Urinary bladder (tissue), 4 donors: ENCODE measurements at places on chromosomes 16 and 17.

DNA sequence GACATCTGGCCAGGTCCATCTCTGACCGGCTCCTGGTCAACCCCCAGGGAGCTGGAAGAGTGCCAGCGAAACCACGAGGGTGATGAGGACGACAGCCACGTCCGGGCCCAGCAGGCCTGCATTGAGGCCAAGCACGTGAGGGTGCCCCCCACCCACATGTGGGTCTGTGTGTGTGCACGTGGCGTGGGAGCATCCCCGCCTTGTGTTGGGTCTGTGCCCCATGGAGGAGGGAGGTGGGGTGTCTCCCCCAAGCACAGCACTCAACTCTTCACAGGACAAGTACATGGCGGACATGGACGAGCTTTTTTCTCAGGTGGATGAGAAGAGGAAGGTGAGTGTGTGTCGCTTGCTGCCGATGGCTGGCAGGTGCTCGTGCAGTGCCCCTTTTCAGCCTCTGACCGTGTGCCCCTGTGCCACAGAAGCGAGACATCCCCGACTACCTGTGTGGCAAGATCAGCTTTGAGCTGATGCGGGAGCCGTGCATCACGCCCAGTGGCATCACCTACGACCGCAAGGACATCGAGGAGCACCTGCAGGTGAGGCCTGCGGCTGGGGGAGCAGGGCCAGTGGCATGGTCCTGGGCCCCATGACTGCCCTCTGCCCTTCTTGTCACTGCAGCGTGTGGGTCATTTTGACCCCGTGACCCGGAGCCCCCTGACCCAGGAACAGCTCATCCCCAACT, 1.7 kb downstream of the STUB1 start:
- DNase-seq: no peak

GRCh38 chr17:34151102-34151501, 104.0 kb upstream of the CCL2 start:
- no peak for DNase-seq

- DNase-seq: no peak
These were observed 409.6 kb downstream of the SOX9 start for GRCh38 chr17:72530454-72530853.

DNA sequence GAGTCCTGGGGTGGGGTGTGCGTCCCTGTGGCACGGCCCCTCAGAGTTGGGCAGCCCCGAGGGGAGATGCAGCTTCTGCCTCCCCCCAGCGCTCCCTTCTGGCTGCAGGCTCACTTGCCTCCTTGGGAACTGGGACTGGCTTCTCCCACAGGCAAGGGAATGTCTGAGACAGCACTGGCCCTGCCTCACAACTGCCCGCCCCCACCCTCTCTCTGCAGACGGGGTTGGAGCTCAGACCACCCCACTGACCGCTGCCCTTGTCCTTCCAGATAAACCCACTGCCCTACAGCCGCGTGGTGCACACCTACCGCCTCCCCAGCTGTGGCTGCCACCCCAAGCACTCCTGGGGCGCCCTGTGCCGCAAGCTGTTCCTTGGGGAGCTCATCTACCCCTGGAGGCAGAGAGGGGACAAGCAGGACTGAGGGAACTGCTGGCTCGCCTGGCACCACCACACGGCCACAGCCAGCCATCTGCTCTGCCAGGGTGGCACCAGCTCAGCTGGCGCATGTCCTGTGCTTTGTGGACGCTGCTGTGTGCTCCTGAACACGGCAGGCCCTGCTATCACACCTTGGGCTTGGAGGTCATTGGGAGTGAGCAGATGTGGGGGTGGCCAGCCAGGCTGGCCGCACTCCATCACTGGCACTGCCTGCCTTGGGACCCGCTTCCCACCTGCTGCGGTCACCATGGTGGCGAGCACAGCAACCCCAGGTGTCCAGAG, 7.1 kb upstream of the RAB40C start:
- DNase-seq: no peak

DNA sequence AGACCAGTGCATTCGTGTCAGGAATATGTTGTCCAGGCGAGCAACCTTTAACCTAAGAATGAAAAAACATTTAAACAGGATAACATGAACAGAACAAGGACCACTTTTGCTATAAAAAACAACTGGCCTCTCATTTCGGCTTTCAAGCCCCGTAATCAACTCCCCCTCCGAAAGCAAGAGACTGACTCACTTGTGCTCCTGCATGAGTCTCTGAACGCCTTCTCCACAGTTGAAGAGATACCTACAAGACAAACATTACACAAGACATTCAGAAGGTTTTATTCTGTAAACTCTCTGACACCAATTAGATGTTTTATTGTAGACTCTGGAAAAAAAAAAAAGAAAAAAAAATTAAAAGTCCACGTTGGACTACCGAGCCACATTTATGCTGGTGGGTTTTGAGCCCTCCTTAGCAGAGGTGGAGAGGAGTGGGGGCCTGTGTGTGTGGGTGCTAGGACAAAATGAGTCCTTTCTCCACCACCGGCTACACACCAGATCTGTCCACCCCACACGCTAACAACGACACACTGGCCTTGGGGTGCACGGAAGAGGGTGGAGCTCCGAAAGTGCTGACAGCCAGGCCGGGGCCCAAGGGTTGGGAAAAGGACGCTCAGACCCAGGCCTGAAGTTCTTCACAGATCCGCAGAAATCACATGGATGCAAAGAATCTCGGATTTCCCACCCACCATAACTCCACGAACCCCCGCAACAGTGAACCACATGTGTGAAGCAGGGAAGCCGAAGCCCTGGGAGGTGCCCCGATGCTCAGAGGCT, 759 bp downstream of the ELAC2 start:
- no peak for DNase-seq

GRCh38 chr16:8380311-8380710, 210.0 kb downstream of the TMEM114 start:
- DNase-seq: no peak

GRCh38 chr17:49214676-49215360, 4.3 kb downstream of the ABI3 start:
- DNase-seq: no peak

DNA sequence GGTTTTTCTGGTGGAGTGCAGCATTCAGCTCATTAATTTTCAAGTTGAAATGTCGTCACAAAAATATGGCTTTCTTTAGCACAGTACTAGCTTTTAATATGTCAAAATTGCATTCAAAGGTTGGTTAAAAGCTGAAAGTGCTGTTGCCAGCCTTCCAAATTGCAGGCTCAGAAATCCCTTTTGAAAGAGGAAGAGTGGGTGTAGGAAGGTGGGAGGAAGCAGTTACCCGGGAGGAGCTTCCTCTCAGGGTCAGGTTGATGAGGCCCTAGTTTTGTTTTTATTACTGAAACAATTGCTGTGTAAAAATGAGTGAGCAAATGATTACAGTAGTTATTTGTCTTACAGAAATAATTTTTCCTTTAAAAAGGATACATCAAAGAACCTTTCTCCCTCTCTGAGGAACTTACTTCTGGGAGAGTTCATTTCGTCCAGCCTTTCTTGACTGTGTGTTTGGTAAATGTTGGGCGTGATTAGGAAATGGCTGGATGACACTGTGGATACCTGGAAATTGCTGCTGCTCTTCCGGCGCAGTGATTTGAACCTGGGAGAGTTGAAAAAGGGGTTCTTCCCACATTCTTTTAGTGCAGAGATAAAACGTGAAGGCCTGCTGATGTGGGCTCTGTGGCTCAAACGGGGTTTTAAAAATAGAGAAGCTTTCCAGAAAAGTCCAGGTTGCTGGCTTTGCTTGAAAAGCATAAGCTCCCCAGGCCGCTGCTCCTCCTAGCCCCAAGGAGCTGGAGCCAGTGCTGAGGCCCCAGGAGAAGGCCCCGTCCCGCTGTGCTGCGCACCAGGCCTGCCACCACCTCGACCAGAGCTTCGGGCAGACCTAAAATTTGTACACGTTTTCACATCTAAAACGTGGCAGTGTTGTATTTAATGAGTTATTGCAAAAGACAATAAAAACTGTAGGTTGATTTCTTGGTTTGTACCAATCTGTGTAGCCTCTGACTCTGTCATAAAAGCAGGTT, 41.7 kb downstream of the SEC14L1 start:
- DNase-seq: no peak

DNA sequence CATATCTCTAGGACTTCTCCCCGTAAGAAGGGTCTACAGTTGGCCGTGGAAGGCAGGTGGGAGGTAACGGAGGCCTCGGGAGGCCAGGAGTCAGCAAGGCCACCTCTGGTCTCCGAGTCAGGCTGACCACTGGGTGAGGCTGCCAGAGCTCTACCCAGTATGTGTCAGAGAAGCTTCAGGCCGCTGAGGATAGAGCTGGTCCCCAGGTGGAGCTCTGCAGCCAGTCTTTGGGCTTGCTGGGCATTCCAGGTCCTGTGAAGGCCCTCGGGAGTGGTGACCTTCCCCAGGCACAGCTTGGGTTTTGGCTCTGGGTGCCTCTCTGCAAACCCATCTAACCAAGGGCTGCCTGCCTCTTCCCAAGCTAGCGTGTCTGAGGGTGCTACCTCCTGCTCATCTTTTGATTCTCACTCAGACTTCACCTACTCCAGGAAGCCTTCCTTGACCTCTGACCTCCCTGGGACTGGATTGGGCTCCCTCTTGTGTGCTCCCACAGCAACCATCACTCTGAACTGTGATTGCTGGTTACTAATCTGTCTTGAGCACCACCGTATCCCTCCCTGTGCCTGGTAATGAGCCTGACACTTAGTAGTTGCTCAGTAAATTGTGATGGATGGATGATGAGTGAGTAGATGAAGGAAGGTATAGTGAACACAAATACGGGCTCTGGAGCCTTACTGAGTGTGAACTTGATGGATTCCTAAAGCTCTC, 22.3 kb downstream of the RHBDL3 start:
- DNase-seq: no peak

- DNase-seq: no peak
These were observed 195.5 kb downstream of the HAPSTR1 start for GRCh38 chr16:9286930-9287329.

GRCh38 chr17:47270946-47271705, 17.5 kb downstream of the ITGB3 start:
- DNase-seq: no peak

GRCh38 chr17:58278661-58279015, 2.1 kb downstream of the MPO start:
- no peak for DNase-seq

GRCh38 chr16:67254801-67255552, 6.2 kb downstream of the SLC9A5 start:
- DNase-seq: no peak

GRCh38 chr16:6209355-6209930, 1111.8 kb upstream of the EEF2KMT start:
- no peak for DNase-seq

DNA sequence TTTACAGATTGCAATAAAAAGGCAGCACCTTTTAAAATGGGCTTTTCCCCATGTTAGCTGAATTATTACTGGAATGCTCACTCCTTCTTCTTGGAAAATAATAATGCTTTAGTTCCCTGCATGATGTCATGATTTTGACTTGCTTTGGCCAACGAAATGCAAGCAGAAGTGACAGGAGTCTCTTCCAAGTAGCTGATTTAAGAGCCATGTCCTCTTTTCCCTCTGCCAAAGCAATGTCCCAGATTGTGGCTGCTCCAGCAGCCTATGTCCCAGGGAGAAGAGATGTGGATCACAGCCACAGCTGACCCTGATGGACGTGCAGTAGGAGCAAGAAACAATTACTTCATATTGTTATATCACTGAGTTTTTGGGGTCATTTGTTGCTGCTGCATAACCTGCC, 246.6 kb downstream of the HAPSTR1 start:
- DNase-seq: no peak

GRCh38 chr16:27410761-27411160, 8.8 kb downstream of the IL21R start:
- no peak for DNase-seq

GRCh38 chr17:17947966-17948365, 24.2 kb downstream of the TOM1L2 start:
- DNase-seq: no peak

DNA sequence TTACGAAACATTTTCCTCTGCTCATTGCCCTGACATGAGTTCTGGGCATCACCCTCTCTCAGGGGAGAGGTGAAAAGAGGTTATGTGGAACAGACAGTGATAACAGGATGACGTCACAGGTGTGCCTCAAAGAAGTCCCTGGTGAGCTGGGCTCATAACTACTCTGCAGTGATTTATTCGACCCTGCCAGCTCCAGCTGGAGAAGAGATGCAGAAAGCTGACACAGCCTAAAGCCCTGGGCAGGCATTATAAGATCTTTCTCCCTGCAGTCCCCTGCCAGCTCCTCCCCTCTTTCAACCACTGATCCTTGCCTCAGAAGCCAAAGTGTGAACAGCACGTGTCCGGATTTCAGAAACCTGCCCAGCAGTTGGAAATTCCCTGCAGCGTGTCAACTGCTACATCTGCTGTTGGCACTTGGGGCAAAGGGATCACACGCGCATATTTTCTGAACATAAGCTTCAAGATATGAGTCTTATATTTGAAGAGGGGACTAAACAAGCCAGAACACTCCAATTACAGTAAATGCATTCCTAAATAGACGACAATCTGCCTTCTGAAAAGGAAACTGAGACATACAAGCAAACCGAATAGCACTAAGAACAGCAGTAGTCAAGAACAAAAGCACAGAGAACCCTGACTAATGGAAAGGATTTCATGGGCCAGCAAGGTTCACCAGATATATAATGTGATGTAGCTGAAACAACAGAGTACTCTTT, 80.5 kb downstream of the SMG6 start:
- no peak for DNase-seq

GRCh38 chr16:46844771-46845170, 13.8 kb upstream of the C16orf87 start:
- DNase-seq: no peak

- DNase-seq: no peak
These were observed 6.6 kb downstream of the GSDMA start for GRCh38 chr17:39969375-39969774.

- no peak for DNase-seq
These were observed 603.0 kb upstream of the CDH8 start for GRCh38 chr16:62638964-62639870.

GRCh38 chr16:88727871-88728270, 21.6 kb downstream of the CTU2 start:
- DNase-seq: no peak

DNA sequence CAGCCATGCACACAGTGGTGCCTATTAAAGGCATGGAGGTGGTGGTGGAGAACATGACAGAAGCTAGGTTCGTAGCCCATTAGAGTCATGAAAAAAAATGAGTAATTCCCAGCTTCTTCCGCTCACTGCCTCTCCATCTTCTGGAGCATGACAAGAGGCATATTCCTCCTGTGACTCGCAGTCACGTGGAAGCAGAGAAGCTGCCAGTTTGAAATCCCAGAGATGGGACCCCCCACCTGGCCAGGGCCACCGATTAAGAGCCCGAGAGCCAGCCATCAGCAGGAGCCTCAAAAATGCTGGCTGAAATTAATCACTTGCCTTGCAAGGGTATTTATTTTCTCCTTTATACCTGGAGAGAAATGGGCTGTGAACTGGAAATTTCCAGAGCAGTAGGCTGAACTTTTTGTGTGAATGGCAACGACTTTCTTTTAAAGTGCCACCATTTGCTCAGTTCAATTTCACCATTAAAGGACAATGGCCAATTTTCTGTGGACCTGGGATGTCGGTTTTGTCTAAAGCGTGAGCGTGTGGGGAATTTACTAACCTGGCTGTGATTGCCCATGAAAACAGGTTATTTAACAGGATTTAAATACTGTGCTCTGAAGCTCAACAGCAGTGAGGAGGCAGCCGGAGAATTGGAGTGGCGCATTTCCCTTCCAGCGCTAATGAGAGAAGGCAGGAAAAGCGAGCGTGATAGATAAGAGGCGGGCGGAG, 189.7 kb upstream of the SDK2 start:
- no peak for DNase-seq
